ENCODE measurements at places on chromosomes 16 and 17. TPM values are rescaled to one million over a fixed set of nuclear protein-coding genes. Genes with fewer than 3 reads are reported as not detected.

The ODAD4 gene
- total RNA-seq: 4.1 TPM

The RHBDL3 gene
- 2.5 TPM for total RNA-seq

The WSCD1 gene
- 41.3 TPM for total RNA-seq

The MSI2 gene
- 96.9 TPM for total RNA-seq

The C17orf113 gene
- total RNA-seq: 2.2 TPM
